ENCODE measurements at places on chromosomes 4 and X.

DNA sequence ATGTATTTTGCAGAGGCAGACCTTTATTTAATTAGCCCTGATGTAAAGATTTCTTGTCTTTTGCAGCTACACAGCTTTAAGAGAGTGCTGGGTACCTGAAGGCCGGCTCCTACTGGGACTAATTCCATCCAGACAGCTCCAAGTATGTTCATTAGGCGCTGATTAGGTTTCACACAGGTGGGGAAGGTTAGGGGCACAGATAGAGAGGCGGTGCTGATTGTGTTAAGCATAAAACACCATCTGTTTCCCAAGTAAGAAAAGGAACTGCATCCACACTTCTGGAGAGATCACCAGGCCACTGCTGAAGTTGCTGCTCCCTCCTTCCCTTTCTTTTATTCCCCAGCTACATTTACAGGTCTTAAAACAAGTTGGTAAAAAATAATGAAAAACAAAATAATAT lies 349.5 kb downstream of the ZIC3 start:
- DNase-seq = no peak

DNA sequence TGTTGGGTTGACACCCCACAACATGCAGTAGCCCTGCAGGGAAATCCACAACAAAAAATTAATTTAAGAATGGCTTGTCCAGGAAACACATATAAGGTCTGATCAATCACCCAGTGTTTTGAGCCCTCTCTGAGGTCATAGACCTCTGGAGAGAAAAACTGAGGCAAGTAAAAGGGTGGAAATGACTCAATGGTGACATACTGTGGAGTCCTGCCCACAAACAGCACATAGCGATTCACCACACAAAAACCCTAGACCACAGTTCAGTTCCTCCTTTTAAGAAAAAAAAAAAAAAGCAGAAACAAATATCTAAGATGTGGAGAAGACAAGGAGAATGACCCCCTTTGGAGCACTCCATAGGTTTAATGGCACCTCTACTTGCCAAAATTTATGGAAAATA lies 2691.0 kb downstream of the PCDH7 start:
- DNase-seq = no peak

DNA sequence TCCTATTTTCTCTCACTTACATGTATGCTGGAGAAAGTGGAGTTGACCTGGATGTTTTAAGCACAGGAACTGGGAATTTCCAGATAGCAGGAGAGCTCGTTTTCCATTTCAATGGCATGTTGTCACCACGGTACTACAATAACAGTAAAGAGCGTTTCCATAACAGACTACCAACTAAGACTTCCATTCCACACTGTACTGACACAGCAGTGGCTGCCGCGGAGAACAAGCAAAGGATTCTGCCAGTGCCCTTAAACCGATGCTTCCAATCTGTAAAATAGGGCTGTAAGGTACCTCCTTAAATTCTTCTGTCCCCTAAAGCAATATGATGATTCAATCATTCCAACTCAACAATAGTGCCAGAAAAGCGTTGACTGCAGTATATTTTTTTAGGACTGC lies 143.9 kb downstream of the KLHL13 start:
- no peak for DNase-seq

GRCh38 chrX:69170319-69170718 lies 5.1 kb upstream of the PJA1 start:
- no peak for DNase-seq

DNA sequence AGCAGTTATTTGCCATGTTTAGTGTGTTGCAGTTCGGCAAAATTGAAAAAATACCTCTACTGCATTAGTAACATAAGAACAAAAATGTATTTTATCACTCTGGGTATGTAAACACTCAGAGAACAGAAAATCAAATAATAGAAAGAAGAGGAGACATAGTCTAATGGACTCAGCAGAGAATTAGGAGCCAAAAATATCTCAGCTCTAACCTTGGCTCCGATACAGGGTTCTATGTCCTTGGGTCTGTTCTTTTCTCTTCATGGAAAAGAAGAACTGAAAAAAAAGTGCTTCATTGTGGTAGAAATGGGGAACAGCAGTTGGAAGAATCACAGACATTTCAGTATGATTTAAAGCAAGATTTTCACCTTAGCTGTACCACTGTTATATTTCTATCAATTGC lies 240.5 kb upstream of the CXXC4 start:
- no peak for DNase-seq

GRCh38 chr4:160877087-160877790 lies 1286.6 kb downstream of the FSTL5 start:
- DNase-seq = no peak

- no peak for DNase-seq
These were observed 715.9 kb downstream of the TECRL start for GRCh38 chr4:63693321-63693720.

DNA sequence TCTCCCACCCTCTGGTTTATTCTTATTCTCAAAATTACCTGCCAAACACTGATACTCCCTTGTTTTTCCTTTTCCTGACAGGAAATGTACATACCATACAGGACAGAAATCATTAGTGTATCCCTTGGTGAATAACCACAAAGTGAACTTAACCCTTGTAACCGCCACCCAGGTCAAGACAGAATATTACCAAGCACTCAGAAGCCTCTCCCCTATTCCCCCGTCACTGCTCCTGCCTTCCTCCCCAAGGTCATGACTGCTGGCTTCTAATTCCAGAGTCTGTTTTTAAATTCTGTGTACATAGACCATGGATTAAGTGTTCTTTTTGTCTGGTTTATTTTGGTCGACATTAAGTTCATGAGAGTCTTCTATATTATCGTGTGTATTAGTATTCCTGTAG lies 37.7 kb downstream of the HTT start:
- no peak for DNase-seq

DNA sequence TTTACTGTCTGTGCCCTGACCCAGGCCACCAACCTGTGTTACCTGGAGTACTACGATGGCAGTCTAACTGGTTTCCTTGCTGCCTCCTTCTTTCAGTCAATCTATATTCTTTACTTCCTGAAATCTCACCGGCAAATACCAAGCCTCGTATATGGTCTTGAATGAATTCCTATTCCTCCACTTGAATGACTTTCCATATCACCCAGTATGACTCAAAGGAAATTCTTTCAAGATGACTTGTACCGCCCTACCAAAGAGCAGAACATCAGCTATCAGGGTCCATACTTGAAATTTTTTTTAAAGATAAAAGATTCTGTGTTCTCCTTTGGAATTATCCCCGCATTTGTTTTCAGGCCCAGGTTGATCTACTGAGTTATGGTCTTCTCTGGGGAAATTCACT lies 378.0 kb downstream of the AFF2 start:
- no peak for DNase-seq

DNA sequence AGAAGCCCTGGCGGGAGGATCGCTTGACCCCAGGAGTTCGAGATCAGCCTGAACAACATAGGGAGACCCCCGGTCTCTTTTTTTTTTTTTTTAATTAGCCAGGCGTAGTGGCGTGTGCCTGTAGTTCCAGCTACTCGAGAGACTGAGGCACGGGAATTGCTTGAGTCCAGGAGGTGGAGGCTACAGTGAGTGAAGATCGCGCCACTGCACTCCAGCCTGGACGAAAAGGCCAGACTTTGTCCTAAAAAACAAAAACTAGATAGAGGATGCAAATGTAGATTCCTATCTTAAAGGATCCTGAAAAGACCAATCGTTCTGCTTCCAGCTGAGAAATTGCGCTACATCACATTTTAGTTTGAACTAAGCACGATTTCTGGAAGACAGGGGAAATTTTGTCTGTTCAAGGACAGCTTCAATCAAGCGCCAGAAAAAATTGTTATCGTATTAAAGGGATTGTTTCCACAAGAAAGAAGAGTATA lies 627 bp upstream of the HSD17B11 start:
- no peak for DNase-seq

- no peak for DNase-seq
These were observed 153.9 kb downstream of the ATG4A start for GRCh38 chrX:108245462-108245861.

- DNase-seq = no peak
These were observed 374.2 kb downstream of the FBXO8 start for GRCh38 chr4:173909294-173909693.

DNA sequence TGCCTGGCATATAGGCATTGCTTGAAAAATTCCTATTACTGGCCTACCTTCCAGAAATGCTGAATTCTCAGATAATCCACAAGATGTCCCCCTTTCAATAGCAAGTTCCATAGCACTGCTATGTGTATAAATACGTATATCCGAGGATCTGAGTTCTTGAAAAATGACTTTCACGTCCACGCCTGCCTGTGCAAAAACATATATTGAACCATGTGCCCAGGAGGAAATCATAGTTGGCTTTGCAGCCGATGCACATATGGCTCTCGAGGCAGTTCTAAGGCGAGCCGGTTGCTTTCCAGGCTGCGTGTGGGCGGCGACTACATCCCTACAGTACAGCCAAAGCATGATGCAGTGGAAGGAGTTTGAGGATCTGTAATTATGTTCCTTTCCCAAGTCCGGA lies 55.4 kb upstream of the ESX1 start:
- no peak for DNase-seq

- no peak for DNase-seq
These were observed 69.3 kb downstream of the NBDY start for GRCh38 chrX:56798339-56798711.

- DNase-seq = no peak
These were observed 39.1 kb downstream of the ANOS1 start for GRCh38 chrX:8692871-8693270.

DNA sequence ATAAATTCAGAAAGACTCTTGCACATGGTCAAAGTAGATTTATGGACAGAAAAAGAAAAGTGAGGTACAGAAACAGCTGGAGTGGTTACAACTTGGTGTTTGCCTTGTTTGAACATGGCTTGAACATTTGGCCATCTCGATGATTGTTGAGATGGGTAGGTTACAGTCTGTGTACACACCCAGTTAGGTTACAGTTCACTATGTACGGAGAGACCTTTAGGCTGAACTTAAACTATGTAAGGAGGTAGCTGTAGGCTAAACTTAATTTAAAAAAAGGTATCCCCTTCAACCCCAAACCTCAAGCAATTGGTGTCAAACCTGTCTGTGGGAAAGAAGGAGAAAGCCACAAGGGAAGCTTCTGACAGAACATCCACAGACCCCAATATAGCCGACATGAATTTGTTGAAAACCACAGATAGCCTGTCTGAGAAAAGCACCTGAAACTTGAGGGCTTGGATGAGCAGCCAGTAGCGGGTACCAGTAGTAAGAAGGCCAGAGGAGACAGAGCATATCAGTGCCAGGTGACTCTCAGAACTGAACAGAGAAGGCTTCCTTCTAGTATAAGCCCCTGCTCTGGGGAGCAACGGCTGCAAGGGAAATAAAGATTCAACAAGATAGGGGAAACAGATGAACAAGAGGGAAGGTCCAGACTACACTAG lies 247.9 kb upstream of the GALNTL6 start:
- DNase-seq = no peak

DNA sequence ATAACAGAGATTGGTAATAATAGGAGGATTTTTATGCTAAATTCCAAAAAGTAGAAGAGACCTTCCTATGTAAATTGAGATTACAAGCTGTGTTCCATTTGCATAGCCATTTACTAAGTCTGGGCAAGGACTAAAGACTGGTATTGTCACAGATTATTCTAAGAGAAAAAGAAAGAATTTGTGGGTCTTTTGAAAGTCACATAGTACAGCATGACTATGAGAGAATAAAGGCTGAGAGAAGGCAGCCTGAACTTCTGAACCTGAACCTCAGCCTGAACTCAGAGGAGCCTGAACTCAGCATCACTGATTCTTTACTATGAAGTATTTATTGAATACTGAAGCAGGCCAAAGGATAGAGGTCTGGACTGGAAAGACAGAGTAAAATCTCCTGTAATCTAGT lies 297.5 kb downstream of the STPG2 start:
- no peak for DNase-seq

DNA sequence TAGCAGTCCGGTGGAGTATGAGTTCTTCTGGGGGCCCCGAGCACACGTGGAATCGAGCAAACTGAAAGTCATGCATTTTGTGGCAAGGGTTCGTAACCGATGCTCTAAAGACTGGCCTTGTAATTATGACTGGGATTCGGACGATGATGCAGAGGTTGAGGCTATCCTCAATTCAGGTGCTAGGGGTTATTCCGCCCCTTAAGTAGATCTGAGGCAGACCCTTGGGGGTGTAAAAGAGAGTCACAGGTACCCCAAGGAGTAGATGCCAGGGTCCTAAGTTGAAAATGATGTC lies 852 bp downstream of the MAGEH1 start:
- no peak for DNase-seq

DNA sequence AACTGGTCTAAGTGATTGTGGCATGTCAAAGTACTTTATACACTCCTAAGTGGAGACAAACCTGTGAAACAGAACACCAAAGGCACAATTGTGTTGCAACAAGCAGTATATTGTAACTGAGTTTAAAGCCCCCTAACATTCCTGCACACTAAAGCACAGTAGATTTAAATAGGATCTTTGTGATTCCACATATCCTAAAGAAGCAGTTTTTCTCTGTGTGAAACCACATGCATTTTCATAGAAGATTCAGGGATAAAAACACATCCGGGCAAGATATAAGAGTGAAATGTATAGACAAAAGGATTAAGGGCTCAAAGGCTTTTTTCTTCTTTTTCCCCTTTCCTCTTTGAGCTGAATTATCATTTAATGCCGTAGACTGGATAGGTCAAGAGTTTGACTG lies 82.2 kb downstream of the ANK2 start:
- no peak for DNase-seq

GRCh38 chrX:118974088-118974907 lies at the start of gene LONRF3:
LONRF3 (plus strand) TSS chrX:118974618; CDS start chrX:118974781, 163 bp downstream.
- DNase-seq = no peak

DNA sequence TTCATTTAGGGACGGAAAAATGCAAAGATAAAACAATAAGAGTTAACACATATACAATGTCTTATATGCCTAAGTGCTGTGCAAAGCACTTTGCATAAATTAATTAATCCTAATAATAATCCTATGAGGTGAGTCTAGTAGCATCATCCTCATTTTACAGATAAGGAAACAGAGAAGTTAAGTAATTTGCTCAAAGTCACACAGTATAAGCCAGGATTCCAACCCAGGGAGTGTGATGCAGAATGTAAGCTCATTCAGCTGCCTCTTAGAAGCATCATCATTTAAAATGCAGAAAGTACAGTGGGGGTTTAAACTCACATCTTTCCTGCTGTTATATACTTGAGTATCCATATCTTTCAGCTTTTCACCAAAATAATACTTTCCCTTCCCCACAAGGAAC lies 203.7 kb downstream of the LARP7 start:
- DNase-seq = no peak

GRCh38 chrX:9308426-9308825 lies 156.4 kb upstream of the TBL1X start:
- no peak for DNase-seq

- DNase-seq = no peak
These were observed 31.5 kb upstream of the PTTG2 start for GRCh38 chr4:37928426-37929416.

DNA sequence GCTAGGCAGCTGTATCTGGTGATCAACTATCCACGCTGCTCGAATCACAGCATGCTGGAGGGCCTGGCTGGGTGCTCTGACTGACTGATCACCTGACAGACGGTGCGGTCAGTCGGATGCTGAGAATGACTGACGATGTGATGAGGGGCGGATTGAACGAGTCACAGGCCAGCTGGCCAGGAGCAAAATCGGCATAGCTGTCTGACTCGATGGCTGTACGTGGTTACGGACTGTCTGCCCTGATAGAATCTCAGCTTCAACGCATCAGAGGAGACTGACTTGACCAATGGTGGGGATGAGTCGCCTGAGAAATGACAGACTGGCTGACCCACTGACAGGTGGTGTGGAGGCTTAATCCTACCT lies 1.0 kb upstream of the SUV39H1 start:
- DNase-seq = no peak

- no peak for DNase-seq
These were observed 278.9 kb upstream of the GIMD1 start for GRCh38 chr4:106647451-106647850.

- no peak for DNase-seq
These were observed 411.6 kb upstream of the MAGEB18 start for GRCh38 chrX:25726539-25726938.

GRCh38 chrX:73447311-73447794 lies 500 bp downstream of the CDX4 start:
- DNase-seq = no peak

Data from CMK (cell line).